Sigmoid colon (tissue), 7 donors: ENCODE measurements at places on chromosomes 12 and 14. TPM values are rescaled to one million over a fixed set of nuclear protein-coding genes. Genes with fewer than 3 reads are reported as not detected.
A peak's percentile ranks its signal among the peaks of the same experiment; 100 is the strongest.

DNA sequence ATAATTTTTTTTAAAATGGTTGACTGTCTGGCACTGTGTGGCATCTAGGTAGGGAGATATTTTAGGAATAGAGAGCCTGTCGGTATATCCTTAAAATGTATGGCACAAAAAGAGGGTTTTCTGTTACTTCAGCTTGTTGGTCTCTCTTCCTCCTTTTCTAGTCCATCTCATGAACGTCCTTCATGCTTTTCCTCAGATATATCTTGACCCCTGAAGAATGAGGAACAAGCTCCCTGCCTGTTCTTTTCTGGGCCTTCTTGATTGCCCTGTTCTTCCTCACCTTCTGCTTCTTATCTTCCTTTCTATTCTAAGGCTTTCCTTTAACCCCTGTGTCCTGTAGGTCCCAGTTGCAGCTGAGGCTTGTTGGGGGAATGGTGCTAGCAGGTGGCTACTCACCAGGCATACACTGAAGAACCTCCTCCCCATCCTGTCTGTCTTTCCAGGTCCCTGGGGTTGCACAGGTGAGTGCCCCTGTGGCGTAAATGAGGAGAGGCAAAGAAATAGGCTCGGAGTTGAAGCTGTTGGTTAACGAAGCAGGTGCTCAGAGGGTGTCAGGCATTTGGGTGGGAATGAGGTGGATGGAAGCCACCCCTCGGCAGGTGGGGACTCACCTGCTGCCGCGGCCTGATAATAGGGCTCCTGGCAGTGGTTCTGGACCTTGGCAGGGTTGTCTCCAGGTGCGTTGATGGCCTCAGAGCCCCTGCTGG lies 7.2 kb upstream of the C1R start:
- H3K27ac ChIP-seq, result no peak overlapping the region
- H3K4me3 ChIP-seq, result no peak overlapping the region
- no peaks in the 10 kb centered on the region for H3K4me1 ChIP-seq
- peaks cover 5% of the 10 kb centered on the region for H3K36me3 ChIP-seq
- no peaks in the 10 kb centered on the region for H3K27me3 ChIP-seq

- peak; percentile 50 for DNase-seq
- no peaks in the 10 kb centered on the region for H3K4me1 ChIP-seq
- H3K27me3 ChIP-seq, result no peaks in the 10 kb centered on the region
- H3K36me3 ChIP-seq, result no peaks in the 10 kb centered on the region
Measured at GRCh38 chr14:104420990-104421389, 158.6 kb upstream of the C14orf180 start.

DNA sequence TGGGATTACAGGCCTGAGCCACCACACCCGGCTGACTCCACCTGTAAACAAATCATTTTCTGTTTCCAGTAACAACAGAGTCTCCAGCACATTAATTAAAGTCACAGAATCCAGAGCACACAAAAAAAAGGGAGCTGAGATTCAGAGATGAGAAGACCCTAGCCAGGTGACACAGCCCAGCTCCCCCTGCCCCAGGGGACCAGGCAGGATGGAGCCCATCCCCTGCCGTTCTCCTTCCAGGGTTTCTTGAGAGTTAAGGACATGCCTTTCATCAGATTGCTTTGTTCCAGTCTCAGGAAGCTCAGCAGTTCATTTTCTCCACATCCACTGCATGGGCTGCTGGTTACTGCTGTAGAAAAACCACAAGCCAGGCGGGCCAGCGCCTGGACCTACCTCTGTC lies 81.2 kb downstream of the RIMBP2 start:
- H3K27me3 ChIP-seq, result no peaks in the 10 kb centered on the region
- H3K27ac ChIP-seq, result no peak overlapping the region
- no peaks in the 10 kb centered on the region for H3K4me1 ChIP-seq
- peak; percentile 13 for DNase-seq
- no peak overlapping the region for H3K4me3 ChIP-seq

VRTN gene
- 0.25 TPM for polyA plus RNA-seq

MYF5 gene
- polyA plus RNA-seq, result not detected
